ENCODE measurements at places on chromosomes 3 and 15.

DNA sequence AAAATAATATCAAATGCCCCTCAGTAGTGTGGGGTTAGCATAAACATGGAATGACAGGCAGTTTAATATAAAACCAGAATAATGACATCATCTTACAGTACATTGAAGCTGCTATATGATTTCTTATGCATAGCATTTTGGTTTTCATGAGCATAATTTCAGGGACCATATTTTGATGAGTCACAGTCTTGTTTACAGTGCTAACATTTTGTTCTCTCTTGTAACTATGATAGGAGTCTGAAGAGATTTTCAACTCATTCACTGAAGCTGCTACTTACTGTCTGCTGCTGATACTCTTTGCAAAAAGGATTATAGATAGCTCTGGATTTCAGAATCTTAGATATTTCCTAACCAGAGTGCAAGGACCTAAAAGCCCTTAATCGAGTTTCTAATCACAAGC, 92.6 kb upstream of the CCDC54 start:
- DNase-seq = no peak

DNA sequence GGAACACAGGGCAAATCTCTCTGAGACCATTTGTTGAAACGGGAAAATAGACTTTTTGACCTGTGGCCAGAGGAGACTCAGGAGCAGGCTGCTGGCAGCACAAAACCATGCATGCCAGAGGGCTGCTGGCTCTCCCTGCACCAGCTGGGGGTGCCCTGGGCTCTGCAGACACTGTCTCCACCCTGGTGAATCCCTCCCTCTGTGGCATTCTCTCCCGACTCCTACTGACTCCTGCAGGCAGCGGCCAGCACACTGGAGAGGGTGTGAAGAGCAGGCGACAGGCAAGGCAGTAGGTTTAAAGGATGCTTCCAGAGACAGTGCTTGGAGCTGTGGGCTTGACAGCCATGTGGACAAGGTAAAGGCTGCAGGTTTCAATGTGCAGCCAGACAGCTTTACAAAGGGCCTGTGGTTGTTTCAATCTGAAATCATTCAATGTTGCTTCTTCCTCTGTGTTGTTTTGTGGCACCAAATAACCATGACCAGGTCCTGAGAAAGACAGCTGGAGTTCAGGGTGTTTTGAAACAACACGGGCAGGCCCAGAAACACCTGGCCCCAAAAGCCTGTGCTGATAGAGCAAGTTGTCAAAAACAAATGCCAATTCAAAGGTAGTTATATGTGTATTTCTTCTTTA, 431.0 kb upstream of the ATP10A start:
- no peak for DNase-seq

GRCh38 chr3:127413318-127413673, 125.5 kb upstream of the PRR20G start:
- DNase-seq = no peak

- no peak for DNase-seq
These were observed 37.0 kb downstream of the DAPK2 start for GRCh38 chr15:64009241-64009640.

DNA sequence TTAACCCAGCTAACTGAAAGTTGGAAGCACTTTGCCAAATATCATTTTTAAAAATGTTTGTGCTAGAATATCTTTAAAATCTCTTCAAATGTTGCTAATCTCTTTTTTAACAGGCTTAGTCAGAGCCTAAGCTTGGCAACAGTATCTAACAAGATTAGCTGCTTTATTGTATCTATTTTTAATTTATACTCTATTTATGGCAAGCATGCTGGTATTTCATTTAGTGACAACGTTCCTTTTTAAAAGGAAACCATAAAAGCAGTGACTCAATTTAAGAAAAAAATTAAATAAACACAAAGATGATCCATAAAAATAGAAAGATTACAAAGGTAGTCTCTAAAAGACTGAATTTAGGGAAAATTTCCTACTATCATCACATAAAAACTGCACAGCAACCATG, 40.5 kb downstream of the SLC12A6 start:
- no peak for DNase-seq

- no peak for DNase-seq
These were observed 93.3 kb upstream of the CCDC54 start for GRCh38 chr3:107283948-107284347.

DNA sequence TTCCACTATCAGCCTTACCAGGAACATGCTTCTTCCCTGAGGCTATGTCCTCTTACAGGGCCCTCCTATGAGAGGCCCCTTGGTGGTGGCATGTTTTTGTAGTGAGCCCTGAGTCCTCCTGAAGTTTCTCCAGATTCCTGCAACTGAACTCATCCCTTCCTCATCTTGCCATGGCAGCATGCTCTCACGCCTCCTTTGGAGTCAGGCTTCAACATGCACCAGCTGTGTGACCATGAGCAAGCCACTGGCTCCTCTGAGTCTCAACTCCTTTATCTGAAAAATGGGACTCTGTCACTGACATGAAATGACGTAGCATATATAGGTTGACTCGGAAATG, 216.3 kb upstream of the TLE3 start:
- DNase-seq = no peak

DNA sequence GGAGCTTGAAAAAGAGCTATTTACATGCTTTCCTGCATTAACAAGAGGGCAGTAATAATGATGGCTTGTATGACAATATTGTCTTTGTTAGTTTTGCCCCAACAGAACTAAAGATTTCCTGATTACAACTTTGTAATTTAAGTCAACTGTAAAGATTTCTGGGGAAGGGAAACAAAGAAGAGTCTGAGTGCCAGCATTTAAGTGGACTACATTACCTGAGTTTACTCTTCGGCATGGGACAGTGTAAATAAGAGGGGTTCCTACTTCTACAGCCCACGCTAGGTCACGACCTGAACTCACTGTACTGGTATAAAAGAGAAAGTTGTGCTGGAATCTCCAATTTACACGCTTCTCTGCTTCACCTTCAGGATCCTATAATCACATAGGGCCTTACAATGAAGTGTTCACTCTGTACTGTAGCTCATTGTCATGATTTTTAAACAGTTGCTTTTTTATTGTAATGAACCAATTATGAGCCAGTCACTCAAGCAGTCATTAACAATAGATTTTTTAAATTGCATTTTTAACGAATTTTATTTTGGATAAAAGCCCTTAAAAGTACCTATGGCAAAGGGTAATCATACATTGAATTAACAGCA, 39.6 kb downstream of the DPH6 start:
- no peak for DNase-seq

- no peak for DNase-seq
These were observed 8.2 kb downstream of the PCSK6 start for GRCh38 chr15:101481381-101481705.

GRCh38 chr3:71728632-71729342, 3.6 kb upstream of the EIF4E3 start:
- no peak for DNase-seq

DNA sequence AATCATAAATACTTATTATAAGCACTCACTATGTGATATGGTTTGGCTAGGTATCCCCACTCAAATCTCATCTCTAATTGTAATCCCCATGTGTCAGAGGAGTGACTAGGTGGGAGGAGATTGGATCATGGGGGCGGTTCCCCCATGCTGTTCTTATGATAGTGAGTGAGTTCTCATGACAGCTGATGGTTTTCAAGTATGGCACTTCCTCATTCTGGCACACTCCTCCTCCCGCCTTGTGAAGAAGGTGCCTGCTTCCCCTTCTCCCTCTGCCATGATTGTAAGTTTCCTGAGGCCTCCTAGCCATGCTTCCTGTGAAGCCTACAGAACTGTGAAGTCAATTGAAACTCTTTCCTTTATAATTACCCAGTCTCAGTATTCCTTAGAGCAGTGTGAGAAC, 53.3 kb upstream of the CHMP2B start:
- DNase-seq = no peak

GRCh38 chr3:177750436-177750835, 553.2 kb upstream of the TBL1XR1 start:
- no peak for DNase-seq

DNA sequence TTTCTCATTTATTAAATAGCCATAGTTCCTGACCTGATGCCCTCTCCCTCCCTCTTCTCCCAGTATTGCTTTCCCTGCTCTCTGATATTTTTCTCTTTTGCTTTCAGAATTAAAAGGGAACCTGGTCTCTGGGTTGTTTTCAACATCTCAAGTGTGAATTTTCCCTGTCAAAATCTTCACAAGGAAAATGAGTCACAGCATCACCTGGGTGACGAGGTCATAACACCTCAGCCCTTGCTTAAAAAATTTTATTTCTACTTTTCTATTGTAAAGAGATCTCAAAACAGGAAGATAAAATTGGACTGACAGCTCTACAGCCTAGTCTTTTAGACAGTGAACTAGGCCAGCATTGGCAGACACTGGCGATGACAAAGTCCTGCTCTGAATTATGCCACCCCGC, 40.1 kb downstream of the GAP43 start:
- no peak for DNase-seq

DNA sequence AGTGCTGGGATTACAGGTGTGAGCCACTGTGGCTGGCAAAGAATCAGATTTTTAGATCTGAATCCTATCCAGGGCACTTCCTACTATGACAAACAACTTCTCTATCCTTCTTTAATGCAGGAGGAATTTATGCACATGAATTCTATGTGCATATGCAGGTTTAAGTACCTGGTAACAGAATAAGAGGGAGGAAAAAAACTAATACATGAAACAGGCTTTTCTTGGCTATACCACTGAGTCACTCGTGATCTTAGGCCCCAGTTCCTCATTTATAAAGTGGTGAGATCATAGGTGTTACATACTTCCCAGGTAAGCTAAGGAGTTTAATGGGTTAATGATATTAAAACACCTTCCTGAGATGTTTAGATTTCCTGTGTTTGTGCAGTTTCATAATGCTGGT, 108.2 kb downstream of the TP63 start:
- no peak for DNase-seq

DNA sequence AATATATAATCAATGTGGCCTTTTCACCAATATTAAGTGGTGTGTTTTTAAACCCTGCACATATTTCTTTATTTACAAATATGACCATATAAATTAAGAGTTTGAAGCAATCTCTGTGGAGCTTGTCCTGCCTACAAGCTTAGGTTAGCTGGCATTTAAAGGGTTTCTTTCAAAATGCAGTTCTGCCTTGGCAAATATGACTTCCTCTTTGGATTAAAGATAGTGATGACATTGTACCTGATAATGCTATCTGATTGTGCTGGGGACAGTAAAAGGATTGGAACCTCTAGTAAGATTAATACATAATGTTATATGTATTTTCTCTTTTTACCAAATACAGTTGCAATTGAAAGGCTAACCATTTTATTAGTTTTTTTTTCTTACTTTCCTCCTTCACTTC, 249.1 kb downstream of the OTOL1 start:
- DNase-seq = no peak

DNA sequence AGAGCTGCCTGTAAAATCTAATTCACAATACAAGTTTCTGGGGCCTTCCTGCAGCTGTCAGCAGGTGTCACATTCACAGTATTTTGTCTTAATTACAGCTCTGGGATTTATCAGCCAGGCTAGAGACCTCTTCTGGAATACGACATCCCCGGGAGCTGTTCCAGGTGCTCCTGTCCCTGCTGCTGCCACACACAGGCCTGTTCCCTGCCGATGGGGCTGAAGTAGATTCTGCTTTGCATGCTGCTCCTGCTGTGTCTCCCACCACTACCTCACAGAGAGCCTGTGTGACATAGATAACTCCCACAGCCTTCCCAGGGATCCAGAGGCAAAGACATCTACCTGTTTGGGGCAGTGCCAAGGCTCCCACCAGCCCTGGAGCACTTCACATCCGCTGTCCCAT, 20.4 kb downstream of the COLQ start:
- DNase-seq = no peak

- DNase-seq = no peak
These were observed 290.8 kb upstream of the ZPLD1 start for GRCh38 chr3:102144063-102144462.

DNA sequence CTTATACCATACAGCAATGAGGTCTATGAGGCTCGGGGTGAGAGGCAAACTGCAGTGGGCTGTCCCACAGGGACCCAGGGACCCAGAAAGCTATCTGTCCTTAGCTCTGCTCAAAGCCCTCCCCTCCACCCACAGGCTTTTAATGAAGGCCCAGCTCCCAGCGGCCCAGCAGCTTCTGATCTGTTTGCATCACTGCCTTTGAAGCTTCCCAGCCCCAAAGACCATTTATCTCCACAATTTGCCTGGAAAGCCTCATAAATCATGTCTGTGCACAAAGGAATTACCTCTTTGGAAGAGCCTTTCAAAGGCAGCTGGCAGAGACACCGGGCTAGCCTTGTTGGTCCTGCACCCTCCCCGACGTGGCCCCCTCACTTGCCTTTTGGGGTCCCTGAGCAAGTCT, 123.9 kb downstream of the RAB11A start:
- no peak for DNase-seq

GRCh38 chr15:68316061-68316804, 38.7 kb downstream of the FEM1B start:
- no peak for DNase-seq

DNA sequence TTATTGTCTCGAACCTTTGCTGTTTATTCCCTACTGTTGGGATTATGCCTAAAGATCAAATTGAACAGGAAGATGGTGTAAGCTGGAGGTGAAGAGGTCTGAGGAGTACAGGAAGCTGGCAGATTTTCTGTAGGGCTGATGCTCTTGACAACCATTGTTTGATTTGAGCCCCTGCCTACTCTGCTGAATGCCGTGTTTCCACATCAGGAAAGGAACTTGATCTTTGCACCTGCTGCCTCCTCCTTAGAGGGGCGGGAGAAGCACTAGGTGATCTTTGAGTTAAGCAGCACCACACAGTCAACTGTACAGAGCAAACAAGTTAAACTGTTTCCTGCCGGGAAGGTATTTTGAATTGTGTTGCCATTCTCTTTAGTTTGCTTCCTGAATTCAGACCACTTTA, 364.6 kb upstream of the EPHA6 start:
- DNase-seq = no peak

DNA sequence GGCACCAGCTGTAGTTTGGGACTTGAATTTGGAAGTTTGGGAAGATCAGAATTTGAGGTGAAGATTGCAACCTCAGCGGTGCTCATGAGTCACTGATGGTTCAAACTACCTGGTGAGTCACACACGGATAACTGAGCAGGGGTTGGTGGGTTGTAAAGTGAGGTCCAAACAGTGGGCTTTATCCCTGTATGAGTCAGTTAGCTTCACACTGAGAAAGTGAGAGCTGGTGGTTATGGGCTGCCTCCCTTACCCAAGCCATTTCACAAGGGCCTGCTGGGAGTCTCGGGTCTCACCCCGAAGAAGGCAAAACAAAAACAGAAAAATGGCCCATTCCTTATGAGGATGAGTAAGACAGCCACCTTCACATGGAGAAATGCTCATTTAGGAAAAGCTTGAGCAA, 77.0 kb downstream of the ITGA11 start:
- no peak for DNase-seq

DNA sequence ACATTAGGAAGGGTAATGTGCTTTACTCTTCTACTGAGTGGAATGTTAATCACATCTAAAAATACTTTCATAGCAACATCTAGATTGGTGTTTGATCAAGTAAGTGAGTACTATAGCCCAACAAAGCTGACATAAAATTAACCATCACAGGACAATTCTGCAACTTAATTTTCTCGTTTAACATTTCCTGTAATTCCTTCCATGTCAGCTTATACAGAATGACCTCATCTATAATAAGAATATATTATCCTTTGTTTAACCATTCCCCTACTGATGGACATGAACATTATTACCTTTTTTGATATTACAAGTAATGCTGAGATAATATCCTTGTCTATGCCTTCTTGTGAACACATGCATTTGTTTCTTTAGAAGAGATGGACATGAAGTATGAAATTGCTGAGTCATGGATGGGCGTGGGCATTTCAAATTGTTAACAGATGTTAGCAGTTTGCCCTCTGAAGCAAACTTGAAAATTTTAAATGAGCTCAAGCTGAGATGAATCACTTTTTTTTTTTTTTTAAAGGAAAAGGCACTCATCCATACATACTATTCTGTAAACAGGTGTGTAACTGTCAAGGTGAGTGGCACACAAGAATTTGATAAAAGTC, 85.1 kb downstream of the OXNAD1 start:
- no peak for DNase-seq

Data from activated gamma-delta T cell treated with anti-CD3 and anti-CD28 coated beads, Interleukin-2, amount 50 U/mL, for 16 hours (primary cell).